ENCODE measurements at places on chromosomes 16 and 17.

DNA sequence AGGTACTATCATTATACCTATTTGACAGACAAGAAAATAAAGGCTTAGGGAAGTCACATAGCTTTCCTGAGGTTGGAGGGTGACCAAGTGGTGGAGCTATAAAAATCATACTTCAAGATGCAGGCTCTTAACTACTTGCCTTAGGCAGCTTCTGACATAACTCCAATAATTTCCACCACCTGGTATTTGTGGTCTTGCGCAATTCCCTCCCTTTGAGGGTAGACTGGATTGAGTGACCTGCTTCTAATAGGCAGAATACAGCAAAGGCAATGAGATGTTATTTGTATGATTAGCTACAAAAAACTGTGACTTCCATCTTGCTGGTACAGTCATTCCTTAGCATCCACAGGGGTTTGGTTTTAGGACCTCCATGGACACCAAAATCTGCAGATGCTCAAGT lies 385.5 kb downstream of the TMEM114 start:
- DNase-seq = no peak

DNA sequence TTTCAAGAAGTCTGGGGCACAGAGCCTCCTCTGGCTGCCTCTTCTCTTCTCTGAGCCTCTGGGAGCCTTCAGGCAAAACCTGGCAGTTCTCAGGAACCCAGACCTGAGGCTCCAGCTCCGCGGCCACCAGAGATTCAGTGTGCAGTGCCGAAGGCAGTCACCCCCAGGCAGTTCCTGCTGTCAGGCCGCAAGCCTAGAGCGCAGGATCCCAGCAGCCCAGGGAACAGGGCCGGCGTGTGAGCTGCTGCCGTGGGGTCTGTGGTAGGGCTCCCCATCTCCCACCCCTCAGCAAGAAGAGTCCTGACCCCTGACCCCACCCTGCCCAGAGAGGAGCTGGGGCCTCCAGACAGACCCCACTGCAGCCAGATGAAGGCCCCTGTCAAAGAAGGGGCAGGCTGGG lies 78.2 kb downstream of the AMFR start:
- DNase-seq = no peak

DNA sequence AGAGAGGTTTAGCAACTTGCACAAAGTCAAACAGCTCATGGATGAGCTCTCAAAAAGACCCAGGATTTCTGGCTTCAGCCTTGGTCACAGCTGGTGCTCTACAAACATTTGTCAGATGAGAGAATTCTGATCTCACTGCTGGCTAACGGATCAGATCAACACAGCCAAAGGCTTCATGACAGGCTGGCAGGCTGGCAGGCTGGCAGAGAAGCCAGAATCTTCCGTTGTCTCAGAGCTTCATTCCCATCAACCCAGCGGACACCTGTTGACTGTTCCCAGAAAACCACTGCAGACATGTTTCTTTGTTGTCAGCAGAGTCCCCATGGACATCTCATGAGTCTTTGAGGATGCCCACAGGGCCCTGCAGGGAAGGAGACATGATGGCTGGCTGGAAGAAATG lies 303.8 kb upstream of the ASIC2 start:
- DNase-seq = no peak

GRCh38 chr17:39123627-39124026 lies 27.8 kb downstream of the PLXDC1 start:
- DNase-seq = no peak

DNA sequence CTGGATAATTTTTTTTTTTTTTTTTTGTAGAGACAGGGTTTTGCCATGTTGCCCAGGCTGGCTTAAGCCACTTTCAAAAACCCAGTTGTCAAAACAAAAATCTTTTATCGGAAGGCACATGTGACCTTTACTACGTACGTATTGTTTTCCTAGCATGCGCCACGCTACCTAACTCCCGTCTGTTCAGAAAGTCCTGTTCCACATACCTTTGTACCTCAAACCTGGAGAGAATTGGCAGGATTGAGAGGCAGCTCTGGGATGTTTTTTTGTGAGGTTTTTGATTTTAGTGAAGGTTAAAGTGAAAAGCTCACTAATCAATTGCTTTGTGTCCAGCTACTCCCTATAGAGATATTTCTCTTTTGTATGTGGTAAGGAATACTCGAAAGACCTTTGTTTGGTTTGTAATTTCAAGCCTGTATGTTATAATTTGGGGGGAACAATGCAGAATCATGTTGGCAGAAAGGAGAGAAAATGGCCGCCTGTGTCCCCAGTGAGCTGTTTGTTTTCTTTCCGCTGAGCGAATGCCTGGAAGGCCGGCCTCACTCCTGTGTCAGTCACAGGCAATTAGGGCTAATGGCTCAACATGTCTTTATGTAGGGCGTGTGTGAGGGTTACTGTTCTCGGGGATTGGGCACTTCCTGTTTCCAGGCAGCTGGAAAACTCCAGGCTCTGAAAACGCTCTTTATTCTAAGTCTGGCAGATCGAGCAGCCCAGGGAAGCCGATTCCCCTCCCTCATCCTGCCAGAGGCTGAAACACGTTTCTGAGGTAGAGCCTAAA lies 60.8 kb upstream of the CLEC18A start:
- DNase-seq = peak; percentile 76

DNA sequence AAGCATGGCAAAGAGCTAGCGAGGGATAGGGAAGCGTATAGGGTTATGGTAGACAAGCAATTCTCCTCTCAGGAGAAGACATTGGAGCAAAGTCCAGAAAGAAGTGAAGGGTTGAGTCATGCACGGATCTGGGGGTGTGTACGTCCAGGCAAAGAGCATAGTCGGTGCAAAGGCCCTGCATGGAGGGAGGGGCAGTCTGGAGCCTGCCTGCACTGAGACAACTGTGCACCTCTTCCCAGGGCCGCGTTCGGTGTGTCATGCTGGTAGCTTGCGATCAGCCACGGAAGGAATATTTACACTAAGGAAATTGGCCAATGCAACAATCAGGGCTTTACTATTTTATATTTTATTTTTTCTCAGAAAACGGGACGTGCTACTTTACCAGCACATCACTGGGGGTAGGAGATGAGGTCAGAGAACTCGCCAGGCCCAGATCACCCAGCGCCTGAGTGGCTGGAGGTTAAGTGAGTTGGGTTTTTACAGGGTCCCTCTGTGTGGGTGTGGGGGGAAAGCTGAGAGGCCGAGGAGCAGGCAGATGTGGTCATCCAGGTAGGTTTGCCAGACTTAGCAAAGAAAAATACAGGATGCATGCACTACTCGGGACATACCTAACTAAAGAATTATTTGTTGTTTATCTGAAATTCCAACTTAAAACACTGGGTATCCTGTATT lies 6.7 kb upstream of the B9D1 start:
- no peak for DNase-seq

All from cardiac muscle cell (in vitro differentiated cells and primary cell).